ENCODE measurements at places on chromosomes 1 and 21.

- DNase-seq: no peak
Measured at GRCh38 chr1:95640746-95641145, 406.7 kb downstream of the RWDD3 start.

DNA sequence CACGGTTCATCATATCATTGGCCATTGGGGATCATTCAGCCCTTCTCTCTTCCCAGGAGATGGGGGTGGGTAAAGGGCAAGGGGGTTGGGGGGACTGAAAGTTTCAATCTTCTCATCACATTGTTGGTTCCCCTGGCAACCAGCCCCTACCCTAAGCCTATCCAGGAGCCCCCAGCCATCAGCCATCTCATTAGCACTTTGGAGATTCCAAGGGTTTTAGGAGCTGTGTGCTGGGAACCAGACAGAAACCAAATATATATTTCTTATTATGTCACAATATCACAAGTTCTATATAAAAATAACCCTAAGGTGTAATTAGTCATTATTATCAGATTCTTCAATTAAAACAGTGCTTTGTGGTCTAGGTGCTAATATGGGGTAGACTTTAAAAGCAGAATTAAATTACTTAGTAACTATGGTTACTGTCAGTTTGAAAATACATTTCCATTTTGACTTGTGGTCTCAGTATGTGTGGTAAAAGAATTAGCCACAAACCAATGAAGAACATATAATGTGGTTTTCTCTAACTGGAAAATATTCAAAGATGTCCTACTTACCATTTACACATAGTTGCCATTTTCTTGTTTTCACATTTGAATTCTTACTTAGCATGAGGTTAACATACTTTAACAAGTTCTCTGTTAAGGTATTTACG, 28.1 kb downstream of the IL23R start:
- no peak for DNase-seq

- no peak for DNase-seq
Measured at GRCh38 chr1:58108783-58109182, 437.7 kb downstream of the OMA1 start.

DNA sequence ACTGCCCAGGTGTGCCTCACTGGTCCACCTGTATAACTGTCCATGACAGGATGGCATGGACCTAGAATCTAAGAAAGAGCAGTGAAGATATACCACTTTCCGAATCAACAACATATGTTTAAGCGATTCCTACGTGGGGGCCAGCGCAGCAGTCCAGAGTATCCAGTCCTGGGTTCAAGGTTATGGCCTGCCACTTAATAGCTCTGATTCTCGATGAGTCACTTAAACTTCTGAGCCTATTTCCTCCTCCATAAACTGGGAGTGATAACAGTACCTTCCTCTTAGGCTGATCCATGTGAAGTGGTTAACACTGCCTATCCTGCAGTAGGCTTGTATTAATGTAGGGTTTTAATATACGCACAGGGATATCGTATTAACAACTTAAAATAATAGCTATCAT, 2.8 kb downstream of the STPG1 start:
- no peak for DNase-seq

DNA sequence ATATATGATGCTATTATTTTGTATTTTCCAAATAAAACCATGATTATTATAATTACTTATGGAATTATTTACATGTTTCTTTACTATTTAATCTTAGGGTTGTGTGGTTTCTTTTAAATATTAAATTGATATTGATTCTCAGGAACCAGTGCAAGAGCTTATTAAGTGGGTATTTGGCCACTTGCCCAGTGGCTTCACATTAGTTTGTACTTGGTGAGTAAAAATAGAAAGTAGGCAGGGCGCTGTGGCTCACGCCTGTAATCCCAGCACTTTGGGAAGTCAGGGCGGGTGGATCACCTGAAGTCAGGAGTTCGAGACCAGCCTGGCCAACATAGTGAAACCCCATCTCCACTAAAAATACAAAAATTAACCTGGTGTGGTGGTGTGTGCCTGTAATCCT, 497.1 kb downstream of the PTPRC start:
- no peak for DNase-seq

DNA sequence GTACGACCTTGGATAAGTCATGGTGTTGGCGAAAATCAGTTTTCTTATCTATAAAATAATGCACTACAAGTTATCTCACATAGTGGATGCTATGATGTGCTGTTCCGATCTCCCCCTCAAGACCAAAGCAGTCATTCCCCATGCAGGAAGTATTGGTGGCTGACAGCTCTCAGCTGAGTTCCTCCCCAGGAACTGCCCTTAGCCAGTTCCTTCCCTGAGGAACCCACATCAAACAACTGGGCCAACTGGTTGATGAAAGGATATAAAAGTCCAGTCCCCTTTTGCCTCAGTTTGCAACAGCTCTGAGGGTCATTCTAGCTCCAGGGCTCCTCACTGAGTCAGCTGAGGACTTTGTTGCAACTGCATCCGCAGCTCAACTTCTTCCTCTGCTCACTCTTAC, 16.1 kb upstream of the SLAMF1 start:
- DNase-seq: no peak

DNA sequence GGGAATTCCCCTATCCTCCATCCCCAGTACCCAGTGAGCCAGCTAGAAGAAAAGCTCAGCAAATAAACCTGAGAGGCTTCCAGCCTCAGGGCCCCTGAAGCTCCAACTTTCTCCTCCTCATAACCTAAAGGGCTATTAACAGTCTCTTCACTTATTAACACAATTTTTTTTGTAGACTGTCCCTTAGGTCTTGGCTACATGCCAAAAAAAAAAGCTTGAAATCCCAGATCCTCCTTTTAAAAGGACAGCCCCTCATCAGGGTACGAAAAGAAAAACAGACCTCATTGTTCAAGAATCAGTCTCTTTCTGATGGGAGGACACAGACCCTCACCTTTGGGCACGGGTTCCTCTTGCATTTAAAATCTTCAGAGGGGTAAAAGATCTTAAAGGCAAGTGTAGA, 72.8 kb upstream of the CD1D start:
- no peak for DNase-seq

DNA sequence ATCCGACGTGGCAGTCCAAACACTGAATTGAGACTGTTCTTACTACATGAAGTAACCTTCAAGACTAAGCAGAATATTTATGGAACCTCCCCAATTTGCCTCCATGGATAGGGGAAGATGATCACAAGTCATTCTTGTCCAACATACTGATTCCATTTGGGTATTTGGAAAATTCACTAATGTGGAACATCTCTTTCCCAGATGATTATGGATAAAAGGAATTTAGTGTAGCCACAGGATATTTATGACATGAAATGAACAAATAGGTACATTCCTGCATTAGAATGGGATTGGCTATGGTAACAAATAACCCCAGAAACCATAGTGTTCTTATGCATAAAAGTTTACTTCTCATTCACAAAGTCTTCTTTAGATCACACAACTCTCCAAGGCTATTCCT, 40.2 kb upstream of the SGIP1 start:
- no peak for DNase-seq

- no peak for DNase-seq
Measured at GRCh38 chr1:41255978-41256377, 13.9 kb upstream of the SCMH1 start.

DNA sequence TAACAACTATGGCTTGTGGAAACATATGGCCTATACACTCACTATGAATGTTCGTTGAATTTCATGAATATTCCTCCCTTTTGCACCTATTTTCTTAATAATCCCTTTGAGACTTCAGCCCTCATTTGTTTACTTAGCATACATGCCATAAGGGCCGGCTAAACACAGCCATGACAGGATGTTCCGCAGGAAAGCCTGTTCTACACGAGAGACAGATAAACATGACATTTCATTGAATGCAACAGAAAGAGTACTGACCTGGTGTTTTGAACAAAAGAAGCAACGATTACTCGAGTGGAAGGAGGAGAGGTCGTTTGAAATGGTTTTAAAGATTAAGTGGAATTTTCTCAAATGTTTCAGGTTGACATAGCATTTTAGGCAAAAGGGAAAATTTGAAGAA, 459.5 kb upstream of the CXADR start:
- no peak for DNase-seq

DNA sequence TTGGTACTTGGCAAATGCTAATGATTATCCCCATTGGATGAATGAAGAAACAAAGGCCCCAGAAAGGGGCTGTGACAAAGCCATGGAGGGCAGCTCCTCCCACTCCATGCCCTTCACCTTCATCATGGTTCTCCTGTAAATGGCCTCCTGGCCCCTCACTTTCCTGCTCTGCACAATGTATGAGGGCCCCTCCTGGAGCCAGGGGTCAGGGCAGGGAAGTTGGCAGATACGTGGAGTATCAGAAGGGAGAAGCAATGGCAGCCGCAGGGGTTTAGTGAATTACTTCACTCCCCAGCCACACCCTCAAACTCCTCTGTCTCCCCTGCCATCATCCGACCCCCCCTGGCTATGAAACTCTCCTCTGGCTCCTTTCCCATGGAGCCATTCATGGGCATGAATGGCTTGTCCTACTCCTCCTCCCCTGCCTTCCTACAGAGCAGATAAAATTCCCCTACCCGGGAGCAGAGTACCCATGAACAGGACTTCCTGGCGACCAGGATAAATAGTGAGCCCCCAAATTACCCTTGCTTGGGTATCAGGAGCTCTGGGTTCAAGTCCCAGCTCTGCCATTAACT, 86.3 kb downstream of the CAMK2N1 start:
- no peak for DNase-seq

Measured in NCI-H187 treated with DMSO at 0.1 percent for 48 hours (cell line).